ENCODE measurements at places on chromosomes 5 and 9. TPM values are rescaled to one million over a fixed set of nuclear protein-coding genes. Genes with fewer than 3 reads are reported as not detected.

DNA sequence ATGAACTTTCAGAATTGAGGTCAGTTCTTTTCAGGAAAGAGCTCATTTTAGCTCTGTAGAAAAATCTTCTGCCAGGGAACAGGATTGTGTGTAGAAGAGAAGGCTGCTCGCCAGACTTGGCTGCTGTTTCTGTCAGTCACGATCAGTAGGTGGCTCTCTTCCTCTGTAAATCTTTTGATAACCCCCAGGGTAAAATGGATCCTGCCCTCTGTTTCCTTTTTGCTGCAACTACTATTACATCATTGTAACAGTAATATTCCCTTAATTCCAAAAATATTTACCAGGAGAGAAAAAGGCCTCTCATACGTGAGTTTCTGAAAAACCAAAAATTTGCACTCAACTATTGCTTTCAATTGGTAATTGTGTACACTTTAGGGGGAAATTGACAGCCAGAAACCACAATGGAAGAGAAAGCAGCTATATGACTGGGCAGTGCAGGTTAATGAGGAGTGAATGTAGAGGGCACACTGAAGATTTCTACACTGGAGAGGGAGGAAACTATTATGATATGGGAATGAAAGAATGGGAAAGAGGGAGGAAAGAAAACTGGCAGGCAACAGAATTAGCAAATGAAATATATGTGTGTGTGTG lies 12.3 kb downstream of the IFNA21 start:
- no peak for DNase-seq

DNA sequence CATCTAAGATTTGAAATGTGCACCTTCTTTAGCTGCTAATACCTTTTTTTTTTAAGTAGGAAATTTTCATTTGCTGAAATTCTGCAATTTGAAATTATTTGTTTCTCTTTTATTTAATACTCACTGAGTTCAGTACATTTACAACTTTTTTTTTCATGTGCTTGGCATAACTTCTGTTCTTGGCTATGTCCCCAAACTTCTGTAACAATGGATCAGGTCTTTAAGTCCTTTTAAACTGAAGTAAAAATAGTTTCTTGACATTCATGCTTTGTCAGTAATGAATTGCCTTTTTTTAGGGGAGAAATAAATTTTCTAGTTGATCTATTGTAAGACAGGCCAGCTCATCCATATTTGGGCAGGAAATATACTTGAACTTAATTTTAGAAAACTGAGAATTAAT lies 41.5 kb downstream of the EDIL3 start:
- no peak for DNase-seq

GRCh38 chr5:89934069-89934468 lies 475.5 kb downstream of the CETN3 start:
- DNase-seq = no peak

- DNase-seq = no peak
Measured at GRCh38 chr9:120481846-120482245, 98.1 kb downstream of the CDK5RAP2 start.

GRCh38 chr5:131198625-131199024 lies 27.9 kb downstream of the LYRM7 start:
- DNase-seq = no peak

DNA sequence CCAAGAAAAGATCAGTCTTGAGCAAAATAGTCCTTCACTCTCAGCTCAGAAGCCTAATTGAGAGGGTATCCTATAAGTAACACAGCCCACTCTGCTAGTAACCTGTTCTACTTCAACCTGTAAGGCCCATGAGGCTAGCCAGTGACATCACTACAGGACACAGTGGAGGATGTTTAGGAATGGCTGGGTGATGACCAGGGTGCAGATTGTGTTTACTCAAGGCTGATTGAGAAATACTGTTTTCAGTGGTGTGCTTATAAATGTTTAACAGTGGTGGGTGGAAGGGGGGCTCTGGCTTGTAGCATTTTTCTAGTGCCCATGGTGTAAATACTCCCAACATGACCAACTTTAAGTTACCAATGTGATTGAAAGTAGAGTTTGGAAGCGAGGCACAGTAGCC lies 159.8 kb upstream of the CCDC152 start:
- no peak for DNase-seq

DNA sequence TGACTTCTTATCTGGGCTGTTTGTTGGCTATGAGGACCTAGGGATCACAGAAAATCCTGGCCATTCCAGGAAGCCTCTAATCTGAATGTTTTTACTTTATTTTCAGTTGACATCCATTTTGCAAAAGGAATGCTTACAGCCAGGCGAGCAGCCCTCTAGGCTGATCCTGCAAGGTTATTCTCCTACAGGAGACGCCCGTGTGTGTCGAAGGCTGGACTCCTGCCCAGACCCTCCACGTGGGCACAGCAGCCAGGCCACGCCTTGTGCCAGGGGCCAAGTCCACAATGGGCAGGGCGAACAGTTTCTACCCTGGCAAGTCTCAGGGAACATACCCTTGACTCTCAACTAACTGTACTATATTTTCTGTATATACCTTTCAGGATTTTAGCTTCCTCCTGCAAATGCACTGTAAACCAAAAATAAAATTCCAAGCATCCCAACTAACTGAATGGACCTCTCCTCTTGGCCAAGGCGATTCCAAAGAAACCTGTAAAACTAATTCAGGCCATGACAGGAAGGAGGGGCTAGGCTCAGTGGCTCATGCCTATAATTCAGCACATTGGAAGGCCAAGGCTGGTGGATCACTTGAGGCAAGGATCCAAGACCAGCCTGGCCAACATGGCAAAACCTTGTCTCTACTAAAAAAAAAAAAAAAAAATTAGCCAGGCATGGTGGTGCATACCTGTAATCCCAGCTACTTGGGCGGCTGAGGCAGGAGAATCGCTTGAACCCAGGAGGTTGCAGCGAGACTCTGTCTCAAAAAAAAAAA lies 5.7 kb downstream of the CMBL start:
- peak; percentile 39 for DNase-seq

DNA sequence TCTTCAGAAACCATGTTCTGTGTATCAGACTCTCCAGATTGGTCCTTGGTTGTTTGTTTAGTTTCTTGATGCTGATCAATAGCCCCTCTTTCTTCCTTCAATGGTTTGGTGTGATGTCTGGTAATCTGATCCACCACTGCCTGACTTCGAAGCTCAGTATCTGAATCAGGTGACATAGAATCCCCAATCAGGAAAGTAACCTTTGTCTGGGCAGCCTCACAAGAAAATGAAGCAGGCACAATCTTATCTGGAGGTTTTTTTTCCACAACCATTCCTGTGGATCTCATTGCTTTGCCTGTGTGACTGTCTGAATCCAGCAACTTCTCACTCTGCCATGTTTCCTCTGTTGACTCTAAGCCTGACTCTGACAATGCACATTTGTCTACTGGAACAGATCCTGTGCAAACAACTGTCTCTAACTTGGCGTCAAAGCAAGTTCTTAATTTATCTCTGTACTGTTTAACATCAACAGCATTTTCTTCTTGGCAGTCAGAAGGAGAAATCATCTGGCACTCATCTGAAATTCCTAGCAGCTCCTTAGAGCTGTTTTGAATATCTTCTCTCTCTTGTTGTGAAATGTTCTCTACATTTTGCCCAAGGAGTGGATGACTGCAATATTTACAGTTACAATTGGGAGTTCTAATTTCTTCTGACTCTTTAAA lies 37.1 kb upstream of the RAPGEF6 start:
- no peak for DNase-seq

DNA sequence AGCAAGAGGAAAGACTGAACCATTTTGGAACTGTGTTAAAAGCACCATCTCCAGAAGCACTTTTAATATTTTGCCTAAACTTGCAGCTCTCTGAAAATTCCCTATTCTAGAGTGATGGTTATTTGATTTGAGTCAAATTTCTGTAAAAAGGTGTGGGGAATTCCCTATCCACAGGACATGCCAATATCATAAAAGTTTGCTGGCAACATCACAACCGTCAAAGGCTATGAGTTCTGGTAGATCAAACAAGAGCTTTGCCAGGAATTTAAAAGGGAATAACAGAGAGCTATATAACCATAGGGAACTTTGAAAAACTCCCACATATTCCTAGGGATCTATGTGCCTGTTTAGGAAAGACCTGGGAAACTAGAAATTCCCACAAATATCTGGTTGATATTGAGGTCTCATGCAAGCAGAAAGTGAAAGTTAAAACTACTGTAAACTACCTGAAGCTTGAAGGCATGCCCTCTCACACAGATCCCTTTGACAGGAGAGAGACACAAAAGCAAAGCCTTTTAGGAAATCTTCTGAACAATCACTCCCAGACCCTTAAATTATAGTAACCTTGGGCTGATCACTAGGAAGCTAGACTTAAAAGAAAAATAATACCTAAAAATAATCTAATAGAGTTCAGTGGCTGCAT lies 549.9 kb downstream of the ANXA1 start:
- no peak for DNase-seq

- no peak for DNase-seq
Measured at GRCh38 chr5:21184581-21184980, 1196.6 kb upstream of the CDH18 start.

GRCh38 chr9:124550072-124550471 lies 42.9 kb upstream of the NR5A1 start:
- no peak for DNase-seq

- no peak for DNase-seq
Measured at GRCh38 chr9:121156263-121156731, 45.4 kb downstream of the RAB14 start.

- no peak for DNase-seq
Measured at GRCh38 chr9:129414993-129415941, 205.6 kb downstream of the C9orf50 start.

GRCh38 chr9:98921732-98922131 lies 22.0 kb upstream of the COL15A1 start:
- DNase-seq = no peak

DNA sequence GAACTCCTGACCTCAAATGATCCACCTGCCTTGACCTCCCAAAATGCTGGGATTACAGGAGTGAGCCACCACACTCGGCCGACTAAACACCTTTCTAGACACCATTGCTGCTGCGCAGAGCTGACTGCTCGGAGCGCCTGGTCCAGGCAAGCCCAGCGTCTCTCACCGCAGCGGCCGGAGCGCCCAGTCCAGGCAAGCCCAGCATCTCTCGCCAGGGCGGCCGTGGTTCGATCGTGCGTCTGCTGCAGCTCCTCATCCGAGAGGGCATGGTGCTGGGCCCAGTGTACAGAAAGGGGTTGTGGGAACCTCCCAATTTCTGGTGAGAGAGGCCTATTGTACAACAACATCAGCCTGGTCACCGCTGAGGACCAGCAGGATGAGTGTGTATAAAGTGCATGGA lies 109.5 kb upstream of the RAPGEF1 start:
- no peak for DNase-seq

PCDH12 gene
- 9.8 TPM for total RNA-seq

FAM219A gene
- 23.0 TPM for total RNA-seq

PTTG1 gene
- total RNA-seq = 27.7 TPM

SHB gene
- 26.8 TPM for total RNA-seq

FCN2 gene
- not detected for total RNA-seq

TMEM232 gene
- 2.4 TPM for total RNA-seq

CMYA5 gene
- 2.7 TPM for total RNA-seq

Measured in left lung (tissue), 14 donors.